Forelimb muscle (tissue), 1 donor: ENCODE measurements at places on chromosomes 12 and 14.

DNA sequence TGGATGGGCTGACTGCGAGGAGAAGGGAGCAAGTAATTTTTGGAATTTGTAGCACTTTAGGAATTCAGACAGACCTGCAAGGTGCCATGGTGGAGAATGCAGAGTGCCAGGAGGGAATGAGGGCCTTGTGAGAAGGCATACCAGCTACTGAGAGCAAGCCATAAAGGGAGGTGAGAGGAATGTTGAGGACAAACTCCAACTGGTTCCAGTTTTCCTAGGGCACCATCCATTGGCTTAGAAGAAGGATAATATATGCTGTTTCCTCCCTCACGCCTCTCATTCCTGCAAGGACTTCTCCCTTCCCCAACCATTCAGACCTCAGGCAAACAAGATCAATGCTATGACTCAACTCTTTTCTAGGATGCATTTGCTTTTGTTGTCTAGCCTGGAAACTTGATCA is 11.2 kb upstream of the DAAM1 start:
- no peak for DNase-seq

DNA sequence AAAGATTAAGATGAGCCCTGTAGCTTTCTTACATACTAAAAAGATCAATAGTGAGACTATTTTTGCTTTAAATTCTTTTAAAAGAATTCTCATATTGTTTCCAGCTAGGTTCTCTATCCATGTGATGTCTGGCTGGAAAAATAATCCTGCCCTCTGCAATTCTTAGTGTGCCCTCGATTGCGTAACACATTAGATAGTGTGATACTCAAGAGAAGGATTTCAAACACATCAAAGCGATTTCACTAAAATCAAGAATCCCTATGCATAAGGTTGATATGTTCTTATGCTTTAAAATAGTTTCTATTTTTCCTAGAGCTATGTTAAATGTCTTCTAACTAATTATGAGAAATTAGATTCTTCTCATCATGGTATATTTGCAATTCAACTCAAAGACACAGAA is 127.3 kb upstream of the PLEKHA5 start:
- no peak for DNase-seq

DNA sequence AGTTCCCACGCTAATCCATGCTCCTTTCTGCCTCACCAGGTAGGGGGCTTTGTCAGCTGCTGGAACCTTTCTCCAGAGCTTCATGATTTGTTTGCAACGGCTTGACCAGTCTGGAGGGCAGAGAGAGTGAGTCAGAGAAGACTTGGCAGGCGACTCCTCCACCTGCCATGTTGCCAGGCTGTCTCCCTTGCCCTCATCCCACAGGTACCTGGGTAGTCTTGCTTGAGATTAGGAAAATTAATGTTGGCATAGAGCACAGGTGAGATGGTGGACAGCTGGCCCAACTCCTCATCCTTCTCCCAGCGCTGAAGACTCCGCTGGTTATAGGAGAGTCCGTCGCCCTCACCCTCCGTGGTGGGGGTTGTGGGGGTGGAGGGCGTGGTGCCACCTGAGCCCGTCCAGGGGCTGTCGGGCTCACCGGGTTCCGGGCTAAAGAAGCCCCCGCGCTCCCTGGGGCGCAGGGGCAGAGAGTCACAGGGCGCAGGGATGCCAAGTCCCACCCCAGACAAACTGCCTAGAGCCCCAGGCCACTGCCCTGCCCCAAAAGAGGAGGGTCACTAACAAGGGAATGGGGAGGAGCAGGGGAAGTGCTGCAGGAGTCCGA is 18.6 kb downstream of the KMT2D start:
- no peak for DNase-seq

GRCh38 chr12:3436461-3437065 is 54.4 kb upstream of the PRMT8 start:
- DNase-seq, result no peak

- DNase-seq, result no peak
Measured at GRCh38 chr12:88272456-88272855, 130.3 kb downstream of the TMTC3 start.

DNA sequence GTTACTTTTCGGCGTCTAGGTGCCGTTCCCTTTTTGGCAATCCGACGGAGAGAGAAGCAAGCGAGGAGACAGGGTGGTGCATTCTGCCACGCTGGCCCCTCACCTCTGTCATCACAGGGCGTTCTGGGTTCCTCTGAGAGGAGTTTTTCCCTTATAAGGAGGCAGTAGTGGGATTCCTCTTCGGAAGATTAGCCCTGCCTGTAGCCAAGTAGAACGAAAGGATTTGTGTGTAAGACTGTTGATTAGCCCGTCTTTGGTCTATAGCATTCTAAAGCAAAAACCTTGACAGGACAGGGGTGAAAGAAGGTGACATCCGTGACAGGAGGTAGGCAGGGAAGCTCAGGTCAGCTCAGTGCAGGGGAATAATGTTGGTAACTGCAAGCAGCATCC is 9.1 kb upstream of the NEMF start:
- DNase-seq, result peak; percentile 61

DNA sequence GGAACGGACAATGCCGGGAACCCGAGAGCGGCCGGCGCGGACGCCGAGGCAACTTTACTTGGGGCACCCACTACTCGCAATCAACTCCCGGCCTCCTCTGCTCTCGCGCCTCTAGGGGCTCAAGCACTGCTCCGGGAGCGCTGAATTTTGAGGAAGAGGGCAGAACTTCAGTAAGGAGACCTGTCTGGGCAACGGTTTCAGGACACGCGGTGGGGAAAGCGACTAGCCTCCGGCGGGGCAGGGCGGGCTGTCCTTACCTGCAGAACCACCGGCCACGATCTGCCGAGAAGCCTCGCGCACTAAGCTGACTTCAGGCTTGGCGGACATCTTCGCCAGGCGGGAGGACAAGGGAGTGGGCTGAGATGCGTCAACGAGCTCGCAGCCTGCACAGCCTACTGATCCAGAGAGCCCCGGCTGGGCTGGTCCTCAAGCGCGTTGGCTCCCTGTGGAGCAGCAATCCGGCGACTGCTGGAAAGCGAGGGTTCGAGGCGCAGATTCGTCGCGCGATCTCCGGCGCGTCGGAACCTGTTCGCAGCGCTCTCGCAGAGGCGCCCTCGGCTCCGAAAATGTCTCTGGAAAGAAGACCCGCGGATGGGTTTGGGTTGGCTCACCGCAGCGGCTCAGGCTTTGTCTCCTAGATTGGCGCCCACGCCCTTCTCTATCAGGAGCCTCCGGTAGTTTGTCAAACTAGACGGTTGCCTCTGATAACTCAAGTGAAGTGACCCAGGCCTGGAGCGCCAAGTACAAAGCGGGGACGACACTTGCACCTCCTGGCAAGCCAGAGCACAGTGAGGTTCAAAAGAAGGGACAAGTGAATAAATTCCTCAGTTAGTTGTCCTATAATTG is at the start of gene SLC25A21:
Gene SLC25A21, minus strand, starts transcription at position 583 of the 846 bp plus-strand sequence.
- no peak for DNase-seq

DNA sequence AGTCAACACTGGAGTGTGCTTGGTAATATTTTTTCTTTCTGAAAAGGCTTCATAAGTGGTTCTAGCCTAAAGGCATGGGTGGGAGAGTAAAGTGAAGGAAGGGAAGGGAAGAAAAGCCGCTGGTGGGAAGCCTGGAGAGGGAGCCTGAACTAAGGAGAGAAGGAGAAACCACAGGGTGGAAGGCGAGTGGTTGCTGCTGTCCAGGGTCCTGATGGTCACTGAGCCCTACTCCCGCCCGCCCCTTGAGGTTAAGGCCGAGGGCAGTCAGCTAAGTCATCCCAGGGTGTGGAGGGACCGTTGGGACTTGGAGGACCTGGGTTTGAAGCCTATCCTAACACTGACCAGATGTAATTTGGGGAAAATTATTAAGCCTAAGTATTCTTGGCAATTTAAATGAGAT is 189.1 kb downstream of the PIWIL1 start:
- DNase-seq, result peak; percentile 1

- DNase-seq, result no peak
Measured at GRCh38 chr14:76779221-76780057, 18.2 kb downstream of the VASH1 start.

- no peak for DNase-seq
Measured at GRCh38 chr14:93186466-93186865, 1.3 kb downstream of the LYSET start.

- no peak for DNase-seq
Measured at GRCh38 chr14:69360438-69361108, 37.5 kb downstream of the ERH start.

DNA sequence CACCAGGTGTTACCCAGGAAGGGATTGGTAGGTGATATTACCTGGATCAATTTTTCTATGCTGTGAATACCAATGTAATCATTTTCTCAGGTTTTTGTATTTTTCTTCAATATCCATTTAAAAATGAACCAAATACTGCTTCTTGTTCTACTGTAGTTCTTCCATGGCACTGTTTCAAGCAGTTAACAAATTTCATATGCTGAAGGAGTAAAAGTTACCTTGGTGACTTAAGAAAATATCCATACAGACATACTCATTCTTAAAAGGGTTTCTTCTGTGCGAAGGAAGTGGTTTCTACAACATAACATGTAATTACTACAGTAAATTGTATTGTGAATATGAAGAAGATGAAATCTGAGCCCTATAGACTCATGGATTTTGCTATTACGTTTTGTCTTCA is 222.5 kb downstream of the TMEM117 start:
- DNase-seq, result no peak

DNA sequence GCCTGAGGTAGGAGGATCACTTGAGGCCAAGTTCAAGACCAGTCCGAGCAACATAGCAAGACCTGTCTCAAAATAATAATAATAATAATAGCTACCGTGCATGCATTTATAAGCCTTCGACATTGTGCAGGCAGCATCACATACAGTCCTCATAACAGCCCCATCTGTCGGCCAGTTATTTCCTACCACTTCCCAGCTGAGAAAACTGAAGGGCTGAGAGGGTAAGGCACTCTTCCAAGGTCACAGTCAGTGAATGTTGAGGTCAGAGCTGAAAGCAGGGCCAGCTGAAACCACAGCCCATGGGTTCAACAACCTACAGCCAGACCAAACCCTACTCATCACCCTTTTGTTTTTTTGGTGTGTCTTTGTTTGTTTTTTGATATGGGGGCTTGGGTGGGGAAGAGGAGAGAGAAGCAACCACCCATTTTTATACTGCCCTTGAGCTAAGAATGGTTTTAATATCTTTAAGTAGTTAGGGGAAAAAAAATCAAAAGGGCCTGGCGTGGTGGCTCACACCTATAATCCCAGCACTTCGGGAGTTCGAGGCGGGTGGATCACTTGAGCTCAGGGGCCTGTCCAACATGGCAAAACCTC is 16.8 kb upstream of the ITPK1 start:
- no peak for DNase-seq

GRCh38 chr14:68733086-68733914 is 59.6 kb downstream of the ZFP36L1 start:
- DNase-seq, result no peak

GRCh38 chr12:44026046-44026445 is 190.2 kb downstream of the TMEM117 start:
- DNase-seq, result no peak

DNA sequence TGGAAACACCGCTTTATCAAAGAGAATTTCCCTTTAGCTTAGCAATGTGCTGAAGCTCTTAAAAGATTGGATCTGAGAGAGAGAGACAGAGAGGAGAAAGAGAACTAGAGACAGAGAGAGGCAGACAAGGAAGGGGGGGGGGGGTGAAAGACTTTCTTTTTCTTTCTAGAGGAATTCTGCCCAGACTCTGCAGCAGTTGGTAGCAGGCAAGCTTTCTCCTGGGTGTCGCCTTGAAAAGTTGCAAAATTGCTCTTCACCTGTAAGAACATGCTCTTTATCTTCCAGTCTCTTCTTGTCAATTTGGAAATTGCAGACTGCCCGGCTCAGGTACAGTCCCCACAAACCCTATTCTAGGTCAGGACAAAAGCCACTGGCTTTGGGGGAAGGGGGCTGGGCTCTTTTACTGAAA is 2.9 kb upstream of the OTX2 start:
- no peak for DNase-seq

- DNase-seq, result no peak
Measured at GRCh38 chr12:96083020-96083719, 47.8 kb upstream of the LTA4H start.

- DNase-seq, result no peak
Measured at GRCh38 chr12:91567100-91567485, 384.5 kb upstream of the DCN start.

DNA sequence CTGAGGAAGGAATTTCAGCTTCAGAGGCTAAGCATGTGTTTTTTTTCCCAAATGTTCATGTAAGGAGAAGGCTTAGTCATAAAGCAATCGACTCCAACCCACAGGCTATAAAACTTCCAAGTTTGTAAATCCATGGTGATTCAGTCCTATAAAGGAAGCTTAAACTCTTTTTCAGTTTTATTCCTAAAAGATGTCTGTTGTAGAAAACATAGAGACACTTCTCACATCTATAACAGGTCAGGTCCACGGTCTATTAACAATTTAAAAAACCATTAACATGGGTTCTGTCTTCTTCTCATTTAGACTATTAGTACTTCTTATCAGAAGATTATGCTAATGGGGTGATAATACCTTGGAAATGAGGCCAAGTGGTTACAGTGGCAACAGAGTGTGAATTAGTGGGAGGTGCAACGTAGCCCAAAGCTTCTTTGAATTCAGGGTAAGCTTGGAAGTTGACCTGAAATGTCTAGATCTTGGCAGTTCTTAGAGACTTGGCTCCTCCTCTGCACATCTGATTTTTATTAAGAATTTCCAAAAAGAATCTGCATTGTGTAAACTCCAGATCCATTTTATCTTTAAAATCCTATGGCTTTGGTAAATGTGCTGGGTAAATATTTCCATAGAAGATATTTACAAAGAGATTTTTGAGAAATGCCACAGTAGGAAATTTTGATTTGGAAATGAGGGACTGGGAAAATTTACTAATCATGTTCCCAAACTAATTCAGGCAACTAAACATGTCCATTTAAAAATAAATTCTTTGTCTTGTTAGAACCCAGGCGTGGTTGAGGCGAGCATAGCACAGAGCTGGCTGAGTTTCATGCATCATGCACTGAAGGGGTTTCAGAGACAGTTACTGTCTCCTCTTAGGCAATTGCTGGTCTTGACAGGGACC is 86.4 kb downstream of the EML1 start:
- peak; percentile 72 for DNase-seq

GRCh38 chr12:18581232-18581962 is 156.4 kb downstream of the PLCZ1 start:
- no peak for DNase-seq

DNA sequence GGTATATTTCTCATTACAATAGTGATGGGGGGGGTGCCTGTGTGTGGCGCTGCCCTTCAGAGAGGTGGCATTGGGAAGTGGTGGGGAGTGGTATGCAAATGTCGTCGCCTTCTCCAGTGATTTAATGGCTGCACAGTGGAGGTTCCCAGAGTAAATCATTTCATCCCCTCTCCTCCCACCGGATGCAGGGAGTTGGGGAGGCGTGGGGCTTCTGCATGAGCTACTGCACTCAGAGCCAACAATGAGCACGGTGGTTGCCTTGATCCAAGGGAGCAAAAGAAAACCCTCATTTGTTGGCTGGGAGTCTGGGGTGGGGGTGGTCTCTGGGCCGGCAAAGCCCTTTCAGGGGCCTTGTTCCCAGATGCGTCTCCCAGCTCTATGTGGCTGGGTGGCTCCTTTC is 124.3 kb downstream of the AACS start:
- no peak for DNase-seq

DNA sequence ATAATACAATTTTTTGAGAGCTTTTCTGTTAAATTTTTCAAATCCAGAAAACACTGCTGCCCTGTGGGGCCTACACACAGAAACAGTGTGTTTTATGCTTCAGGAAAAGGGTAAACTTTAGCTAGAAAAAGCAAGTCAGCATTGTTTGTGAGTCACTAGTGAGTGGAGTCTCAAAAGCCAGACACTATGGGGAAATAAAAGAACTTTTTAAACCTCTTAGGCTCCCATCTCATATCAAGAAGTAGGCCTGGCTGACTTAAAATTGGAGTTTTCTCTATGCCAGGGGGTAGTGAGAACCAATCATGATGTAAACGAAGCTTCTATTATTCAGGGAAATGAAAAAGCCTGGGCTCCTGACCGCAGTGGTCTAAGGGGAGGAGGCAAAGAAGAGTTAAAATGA is 12.6 kb downstream of the GPR65 start:
- no peak for DNase-seq
